ENCODE measurements at places on chromosomes 1 and 21.

DNA sequence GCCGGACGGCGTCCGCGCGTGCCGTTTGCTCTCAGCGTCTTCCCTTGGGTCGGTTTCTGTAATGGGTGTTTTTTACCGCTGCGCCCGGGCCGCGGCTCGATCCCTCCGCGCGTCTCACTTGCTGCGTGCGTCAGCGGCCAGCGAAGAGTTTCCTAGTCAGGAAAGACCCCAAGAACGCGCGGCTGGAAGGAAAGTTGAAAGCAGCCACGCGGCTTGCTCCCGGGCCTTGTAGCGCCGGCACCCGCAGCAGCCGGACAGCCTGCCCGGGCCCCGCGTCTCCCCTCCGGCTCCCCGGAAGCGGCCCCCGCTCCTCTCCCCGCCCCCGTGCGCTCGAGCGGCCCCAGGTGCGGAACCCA lies 159.8 kb downstream of the RUNX1 start:
- peak; percentile 52 for DNase-seq

- peak; percentile 25 for DNase-seq
Observed at GRCh38 chr1:154992721-154993571, 440 bp upstream of the LENEP start.

DNA sequence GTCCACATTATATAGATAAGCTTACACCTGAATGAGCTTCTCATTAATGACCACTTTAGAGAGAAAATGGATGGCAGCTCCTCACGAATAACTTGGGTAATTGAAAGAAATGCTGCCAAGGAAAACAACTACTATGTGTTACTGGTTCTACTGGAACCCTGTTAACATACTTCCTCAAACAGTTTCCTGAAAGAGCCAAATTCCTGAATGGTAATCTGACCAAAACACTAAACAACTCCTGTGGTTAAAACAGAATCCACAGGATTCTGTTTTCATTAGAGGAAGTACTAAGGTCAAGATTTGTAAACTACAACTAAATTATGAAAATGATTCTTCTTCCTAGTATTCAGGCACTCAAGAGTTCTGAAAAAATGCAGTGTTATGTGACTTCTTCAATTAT lies 107.2 kb downstream of the DNM3 start:
- DNase-seq, result no peak

GRCh38 chr1:206971029-206971655 lies 882 bp upstream of the FCAMR start:
- no peak for DNase-seq

GRCh38 chr1:7988576-7988975 lies 27.1 kb downstream of the PARK7 start:
- DNase-seq, result no peak

DNA sequence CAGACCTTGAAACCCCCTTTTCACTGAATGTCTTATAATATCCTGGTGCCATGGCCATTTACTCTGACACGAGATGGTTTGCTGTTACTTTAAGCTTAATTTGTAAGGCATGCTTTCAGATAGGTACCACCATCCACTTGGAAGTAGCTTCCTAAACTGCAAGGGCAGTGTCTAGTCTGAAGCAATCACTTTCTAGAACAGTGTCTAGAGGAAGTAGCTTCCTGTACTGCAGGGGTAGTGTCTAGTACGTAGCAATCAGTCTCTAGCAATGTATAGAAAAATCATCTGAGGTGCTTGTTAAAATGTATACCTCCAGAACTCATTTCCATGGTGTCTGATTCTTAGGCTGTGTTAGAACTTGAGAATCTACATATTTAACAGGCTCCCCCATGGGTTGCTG lies 42.5 kb downstream of the ZBTB40 start:
- DNase-seq, result no peak

GRCh38 chr1:86260476-86260875 lies 103.9 kb upstream of the COL24A1 start:
- no peak for DNase-seq

DNA sequence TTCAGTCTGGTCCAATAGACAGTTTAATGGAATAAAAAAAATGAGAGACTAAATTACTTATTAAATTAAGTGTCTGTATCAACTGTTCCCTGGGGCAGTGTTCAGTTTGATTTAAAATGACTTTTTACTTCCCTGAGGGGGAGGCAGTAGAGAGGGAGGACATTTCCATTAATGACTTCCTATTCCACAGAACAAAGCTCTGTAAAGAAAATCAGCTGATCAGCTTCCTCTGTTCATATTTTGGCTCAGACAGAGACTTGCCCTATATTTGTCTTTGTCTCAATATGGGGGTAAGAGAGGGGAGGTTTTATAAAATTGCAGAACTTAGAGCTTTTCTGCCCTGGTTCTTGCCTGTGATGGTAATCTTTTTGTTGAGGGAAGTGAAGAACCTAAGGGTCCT lies 8.4 kb downstream of the CFAP126 start:
- DNase-seq, result no peak

DNA sequence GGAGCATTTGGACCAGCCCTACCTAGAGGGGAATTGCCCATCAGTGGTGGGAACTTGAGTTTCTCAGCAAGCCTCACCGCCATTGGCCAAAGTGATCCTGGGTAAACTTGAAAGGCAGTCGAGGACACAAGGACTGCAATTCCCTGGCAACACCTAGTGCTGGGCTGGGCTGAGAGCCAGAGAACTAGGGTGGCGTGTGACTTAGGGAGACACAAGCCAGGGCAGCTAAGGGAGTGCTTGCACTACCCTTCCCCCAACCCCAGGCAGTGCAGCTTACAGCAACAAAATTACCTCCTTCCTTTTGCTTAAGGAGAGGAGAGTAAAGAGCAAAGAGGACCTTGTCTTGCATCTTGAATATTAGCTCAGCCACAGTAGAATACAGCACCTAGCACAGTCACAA lies 176.9 kb upstream of the PRMT6 start:
- no peak for DNase-seq

DNA sequence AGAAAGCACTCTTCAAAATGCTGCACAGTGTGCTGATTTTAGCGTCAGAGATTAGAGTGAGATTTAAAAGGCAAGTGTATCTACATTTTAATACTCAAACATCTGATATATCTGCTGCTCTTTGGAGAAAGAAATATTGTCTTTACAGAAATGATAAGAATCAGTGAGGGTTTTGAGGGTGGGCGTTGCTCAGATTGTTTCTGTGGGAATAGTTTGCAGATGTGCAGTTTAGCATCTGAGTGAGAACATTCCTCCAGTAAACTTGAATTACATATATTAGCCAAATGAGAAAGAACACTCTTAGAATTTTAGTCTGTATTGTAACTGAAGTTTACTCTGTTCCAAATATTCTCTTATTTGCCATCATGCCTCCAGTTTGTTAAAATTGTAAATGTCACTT lies 549.2 kb downstream of the NEGR1 start:
- DNase-seq, result no peak

- peak; percentile 92 for DNase-seq
Observed at GRCh38 chr1:182357913-182358312, 33.7 kb downstream of the GLUL start.

DNA sequence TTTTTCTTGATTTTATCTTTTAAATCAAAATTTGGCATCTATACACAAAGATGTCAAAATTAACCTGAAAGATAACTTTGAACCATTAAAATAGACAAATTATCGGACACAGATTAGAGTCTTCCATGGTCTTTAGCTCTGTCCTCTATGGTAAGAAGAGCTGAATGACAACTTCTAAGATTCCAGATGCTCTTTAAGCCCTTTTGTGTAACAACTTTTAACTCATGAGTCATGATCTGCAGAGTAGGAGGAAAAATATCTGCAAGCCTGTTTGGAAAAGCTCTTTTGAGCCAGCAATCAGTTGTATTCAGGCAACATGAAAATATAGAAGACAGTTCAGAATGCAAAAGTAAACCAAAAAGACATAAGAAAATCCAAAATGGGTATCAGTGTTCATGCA lies 37.8 kb downstream of the TTC13 start:
- no peak for DNase-seq

DNA sequence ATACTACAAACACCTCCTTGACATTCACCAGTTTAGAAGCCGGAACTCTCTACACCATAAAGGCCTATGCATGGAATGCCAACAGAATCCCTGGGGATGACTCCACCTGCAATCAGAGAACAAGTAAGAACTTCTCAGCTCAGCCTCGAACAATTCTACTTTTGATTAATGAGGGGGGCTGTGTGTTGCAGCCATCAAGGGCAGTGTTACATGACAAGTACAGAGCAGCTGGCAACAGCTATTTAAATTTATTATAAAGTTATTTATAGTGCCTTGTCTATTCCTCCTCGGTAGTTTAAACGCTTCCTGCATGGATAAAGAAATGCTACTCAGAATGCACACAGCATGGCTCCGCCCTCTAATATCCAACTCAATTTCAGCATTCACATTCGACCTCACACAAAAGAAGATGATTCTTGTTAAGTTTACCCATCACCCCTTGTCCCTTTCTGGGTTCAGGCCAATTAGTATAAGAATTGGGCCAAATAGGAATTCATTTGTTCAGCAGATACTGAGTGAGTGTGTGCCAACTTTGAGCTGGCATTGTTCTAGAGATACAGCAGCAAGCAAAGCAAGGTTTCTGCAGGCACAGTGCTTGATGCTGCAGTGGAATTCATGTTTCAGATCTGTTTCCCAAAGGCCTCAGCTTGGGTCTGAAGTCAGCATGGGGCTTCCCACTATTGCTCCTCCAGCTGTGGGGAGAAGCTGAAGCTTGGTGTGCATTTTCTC lies 6.4 kb downstream of the FNDC7 start:
- no peak for DNase-seq

DNA sequence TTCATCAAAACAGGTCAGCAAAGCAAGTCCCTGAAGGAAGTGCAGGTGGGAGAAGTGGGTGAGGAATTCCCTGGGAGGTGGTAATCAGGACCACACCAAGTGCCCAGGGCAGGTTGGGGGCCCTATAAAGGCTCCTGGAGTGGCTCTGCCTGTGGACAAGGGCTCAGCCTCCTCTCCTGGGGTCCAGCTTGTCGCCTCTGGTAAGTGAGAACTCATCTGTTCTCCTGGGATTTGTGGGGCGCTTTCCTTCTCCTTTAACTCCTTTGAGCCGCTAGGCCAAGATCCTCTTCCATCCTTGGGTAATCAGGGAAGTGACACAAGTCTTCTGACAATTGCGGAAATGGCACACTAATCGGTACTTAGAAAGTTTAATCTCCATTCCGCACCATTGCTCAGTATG lies at the start of gene SPRR4:
TSS of gene SPRR4 (plus strand) at position 154 of the 400 bp plus-strand sequence. CDS start 1,243 bp downstream, outside the sequence.
- DNase-seq, result no peak

GRCh38 chr1:62585469-62586155 lies 11.7 kb upstream of the ANGPTL3 start:
- DNase-seq, result no peak

GRCh38 chr1:170284951-170285350 lies 139.2 kb downstream of the NTMT2 start:
- DNase-seq, result peak; percentile 36

DNA sequence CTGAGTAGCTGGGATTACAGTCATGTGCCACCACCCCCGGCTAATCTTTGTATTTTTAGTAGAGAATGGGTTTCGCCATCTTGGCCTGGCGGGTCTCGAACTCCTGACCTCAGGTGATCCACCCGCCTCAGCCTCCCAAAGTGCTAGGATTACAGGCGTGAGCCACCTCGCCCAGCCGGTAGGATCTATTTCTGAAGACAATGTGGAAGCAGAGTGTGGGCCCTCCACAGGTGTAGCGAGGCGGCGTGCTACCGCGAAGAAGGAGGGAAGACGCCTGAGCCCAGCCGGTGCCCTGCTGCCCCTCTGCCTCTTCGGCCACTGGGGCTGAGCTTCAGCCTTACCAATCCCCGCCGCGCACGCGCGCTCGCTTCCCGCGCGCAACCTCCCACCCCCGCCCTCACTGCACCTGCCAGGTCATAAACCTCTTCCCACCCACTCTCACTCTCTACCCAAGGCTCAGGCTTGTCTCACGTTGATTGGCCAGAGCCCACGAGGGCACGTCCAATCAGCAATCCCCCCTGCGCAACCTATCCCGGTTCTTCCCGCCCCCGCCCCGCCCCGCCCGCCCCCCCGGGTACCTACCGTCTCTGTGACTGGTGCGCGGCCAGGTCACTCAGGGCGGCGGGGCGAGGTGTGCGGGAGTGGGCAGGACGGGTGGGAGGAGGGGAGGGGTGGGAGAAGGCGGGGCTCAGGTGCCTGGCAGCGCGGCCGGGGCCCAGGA lies 409 bp upstream of the HOOK1 start:
- DNase-seq, result peak; percentile 88

GRCh38 chr1:52424813-52425212 lies 20.4 kb downstream of the PRPF38A start:
- no peak for DNase-seq

DNA sequence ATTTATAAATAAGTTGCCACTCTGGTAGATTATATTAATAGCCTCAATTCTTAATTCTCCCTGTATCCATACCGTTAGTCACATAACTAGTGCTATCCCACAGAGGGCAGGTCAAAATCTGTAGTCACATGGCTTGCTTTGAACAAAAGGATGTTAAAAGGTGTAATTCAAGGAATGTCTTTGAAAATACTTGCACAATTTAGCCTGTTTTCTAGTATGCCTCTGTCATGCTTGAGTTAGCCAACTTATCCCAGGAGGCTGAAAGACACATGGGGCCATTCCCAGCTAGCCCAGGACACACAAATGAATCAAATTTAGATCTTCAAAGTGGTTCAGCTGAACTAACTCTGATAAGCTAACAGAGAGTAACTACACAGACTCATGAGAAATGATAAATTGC lies 758.5 kb upstream of the NEGR1 start:
- no peak for DNase-seq

GRCh38 chr1:167165948-167166689 lies 54.6 kb upstream of the POU2F1 start:
- DNase-seq, result peak; percentile 95

DNA sequence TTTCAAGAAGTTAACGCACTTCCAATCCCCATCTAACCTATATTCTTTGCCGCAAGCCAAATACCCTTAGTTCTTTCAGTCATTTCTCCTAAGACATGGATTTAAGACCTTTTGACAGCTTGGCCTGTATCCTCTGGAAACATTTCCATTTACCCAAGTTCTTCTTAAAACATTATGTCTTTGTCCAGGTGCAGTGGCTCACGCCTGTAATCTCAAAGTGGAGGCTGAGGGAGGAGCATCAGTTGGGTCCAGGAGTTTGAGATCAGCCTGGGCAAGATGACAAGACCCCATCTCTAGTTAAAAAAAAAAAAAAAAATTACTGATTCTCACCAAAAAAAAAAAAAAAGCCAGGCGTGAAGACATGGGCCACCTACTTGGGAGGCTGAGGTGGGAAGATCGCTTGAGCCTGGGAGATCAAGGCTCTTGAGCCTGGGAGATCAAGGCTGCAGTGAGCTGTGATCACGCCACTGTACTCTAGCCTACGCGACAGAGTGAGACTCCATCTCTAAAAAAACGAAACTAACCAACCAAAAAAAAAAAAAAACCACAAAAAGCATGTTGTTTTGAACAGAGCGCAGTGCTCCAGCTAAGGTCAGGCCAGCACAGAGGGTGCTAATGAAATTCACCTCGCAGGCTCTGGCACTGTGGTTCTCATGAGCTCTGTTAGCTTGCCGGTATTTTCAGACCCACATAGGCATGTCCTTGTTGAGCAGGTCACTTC lies 36.0 kb downstream of the NUAK2 start:
- DNase-seq, result no peak

DNA sequence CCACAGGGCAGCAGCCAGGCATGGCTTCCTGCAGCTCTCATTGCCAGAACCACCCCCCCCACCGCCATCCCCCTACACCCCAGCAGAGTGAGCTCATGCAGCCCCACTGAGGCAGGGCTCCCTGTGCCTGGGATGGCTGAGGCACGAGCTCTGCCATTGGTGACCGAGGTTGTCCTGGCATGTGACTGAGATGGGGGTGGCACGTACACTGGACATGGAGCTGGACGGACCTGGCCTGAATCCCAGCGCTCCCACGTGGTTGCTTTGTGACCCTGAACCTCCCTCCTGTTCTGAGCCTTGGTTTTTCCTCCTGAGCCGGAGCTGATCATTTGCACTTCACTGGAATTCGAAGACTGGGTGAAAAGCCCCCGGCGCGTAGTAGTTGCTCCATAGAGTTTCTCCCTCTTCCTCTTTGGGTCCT lies 28.3 kb downstream of the ALPL start:
- DNase-seq, result no peak
